ENCODE measurements at places on chromosomes 4 and X.

DNA sequence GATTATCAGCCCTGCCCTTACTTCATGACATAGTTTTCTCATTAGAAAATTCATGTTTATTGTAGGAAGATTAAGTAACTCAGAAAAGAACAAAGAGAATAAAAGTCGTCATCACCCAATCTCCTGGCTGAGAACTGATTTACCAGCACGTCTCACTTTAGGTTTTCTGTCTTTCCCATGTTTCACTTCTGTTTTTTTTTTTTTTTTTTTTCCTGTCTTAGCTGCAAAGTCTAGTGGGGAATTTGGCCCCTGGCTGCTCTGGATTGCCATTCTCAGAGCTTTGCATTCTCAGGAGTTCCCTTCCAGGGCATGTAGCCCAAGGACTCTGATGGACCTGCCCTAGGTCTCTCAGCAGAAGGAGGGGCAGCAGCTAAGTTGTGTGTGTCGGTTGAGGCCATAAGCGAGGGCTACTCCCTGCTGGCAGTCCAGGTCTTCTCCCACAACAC is 57.8 kb downstream of the TMEM131L start:
- no peak for DNase-seq

- DNase-seq: no peak
Observed at GRCh38 chr4:74822603-74823002, 28.3 kb upstream of the BTC start.

GRCh38 chr4:5955856-5956255 is 62.4 kb downstream of the C4orf50 start:
- no peak for DNase-seq

DNA sequence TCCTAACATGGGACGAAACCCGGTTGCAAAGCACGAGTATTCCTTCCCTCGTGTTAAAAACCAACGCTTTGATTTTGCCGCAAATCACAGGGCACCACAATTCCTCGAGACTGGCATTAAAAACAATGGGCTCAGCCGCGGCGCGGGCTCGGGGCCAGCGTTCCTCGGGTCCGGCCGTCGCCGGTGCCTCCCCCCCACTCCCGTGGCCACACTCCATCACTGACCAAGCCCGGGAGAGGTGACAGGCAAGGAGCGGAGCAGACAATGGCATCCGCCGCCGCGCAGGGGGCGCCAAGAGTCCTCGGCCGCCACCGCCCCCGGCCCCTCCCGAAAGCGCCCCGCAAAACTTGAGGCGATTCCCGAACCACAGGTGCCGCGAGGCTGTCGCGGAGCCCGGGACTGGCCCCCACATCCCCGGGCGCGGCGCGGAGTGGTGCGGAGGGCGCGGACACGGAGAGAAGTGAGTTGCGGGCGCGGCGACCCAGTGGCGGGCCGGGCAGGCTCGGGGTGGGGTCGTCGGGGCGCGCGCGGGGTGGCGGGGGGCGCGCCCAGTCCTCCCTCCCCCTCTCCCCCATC is 445 bp downstream of the AP1S2 start:
- peak; percentile 0 for DNase-seq

- no peak for DNase-seq
Observed at GRCh38 chr4:141571362-141571761, 65.0 kb upstream of the IL15 start.

Data from activated CD8-positive, alpha-beta memory T cell treated with anti-CD3 and anti-CD28 coated beads for 4 hours (primary cell).